ENCODE measurements at places on chromosomes 4 and X. TPM values are rescaled to one million over a fixed set of nuclear protein-coding genes. Genes with fewer than 3 reads are reported as not detected.

Gene RPS6KA6
- total RNA-seq: 4.5 TPM

Gene SSX2
- not detected for total RNA-seq

Gene PCDH7
- total RNA-seq: 127 TPM

Gene CNKSR2
- total RNA-seq: 0.53 TPM

Gene TLR3
- total RNA-seq: 19.9 TPM

Gene CMC4
- 11.9 TPM for total RNA-seq

DNA sequence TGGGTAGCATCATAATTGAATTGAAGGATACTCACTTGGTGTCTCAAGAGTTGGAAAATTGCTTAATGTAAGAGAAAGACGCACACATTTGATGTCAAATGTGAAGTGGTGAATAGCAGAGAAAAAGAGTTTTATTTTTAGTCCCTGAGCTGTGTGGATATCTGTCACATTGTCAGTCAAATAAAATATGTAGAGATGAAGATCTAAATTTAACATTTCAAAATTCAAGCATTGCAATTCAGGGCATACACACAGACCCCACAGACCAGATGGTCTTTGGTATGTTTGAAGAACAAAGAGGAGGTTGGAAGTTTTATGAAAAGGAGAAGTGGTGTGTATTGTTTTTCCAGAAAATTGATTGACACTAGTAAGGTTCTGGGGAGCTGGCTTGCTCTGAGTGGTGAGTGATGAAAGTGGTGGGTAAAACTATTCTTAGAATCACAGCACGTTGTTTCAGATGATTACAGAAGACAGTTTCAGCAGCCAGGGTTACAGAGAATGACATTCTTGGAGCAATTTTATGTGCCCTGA, 44.9 kb upstream of the BBS12 start:
- H3K36me3 ChIP-seq: no peaks in the 10 kb centered on the region
- no peak overlapping the region for H3K27ac ChIP-seq
- no peaks in the 10 kb centered on the region for H3K27me3 ChIP-seq

- no peak overlapping the region for H3K4me3 ChIP-seq
- DNase-seq: no peak
- H3K36me3 ChIP-seq: no peaks in the 10 kb centered on the region
- H3K4me1 ChIP-seq: no peaks in the 10 kb centered on the region
- no peaks in the 10 kb centered on the region for H3K27me3 ChIP-seq
- no peak overlapping the region for H3K27ac ChIP-seq
Measured at GRCh38 chr4:148831945-148832344, 389.7 kb upstream of the NR3C2 start.

- H3K4me1 ChIP-seq: no peaks in the 10 kb centered on the region
- no peak overlapping the region for H3K4me3 ChIP-seq
- DNase-seq: no peak
Measured at GRCh38 chr4:6619116-6619465, 21.4 kb upstream of the MRFAP1 start.

- DNase-seq: no peak
- no peaks in the 10 kb centered on the region for H3K36me3 ChIP-seq
- H3K4me3 ChIP-seq: no peak overlapping the region
- no peak overlapping the region for H3K27ac ChIP-seq
Measured at GRCh38 chrX:149374751-149375150, 130.4 kb downstream of the IDS start.

GRCh38 chr4:122928930-122929329, 6.5 kb upstream of the NUDT6 start:
- no peak for DNase-seq
- no peak overlapping the region for H3K27ac ChIP-seq
- no peaks in the 10 kb centered on the region for H3K27me3 ChIP-seq
- H3K36me3 ChIP-seq: peaks cover 19% of the 10 kb centered on the region
- H3K4me3 ChIP-seq: no peak overlapping the region
- H3K4me1 ChIP-seq: peaks cover 4% of the 10 kb centered on the region

GRCh38 chr4:158139086-158139485, 33.7 kb downstream of the GASK1B start:
- H3K4me1 ChIP-seq: peaks cover 23% of the 10 kb centered on the region
- DNase-seq: no peak
- H3K27me3 ChIP-seq: no peaks in the 10 kb centered on the region
- H3K27ac ChIP-seq: no peak overlapping the region
- no peaks in the 10 kb centered on the region for H3K36me3 ChIP-seq

DNA sequence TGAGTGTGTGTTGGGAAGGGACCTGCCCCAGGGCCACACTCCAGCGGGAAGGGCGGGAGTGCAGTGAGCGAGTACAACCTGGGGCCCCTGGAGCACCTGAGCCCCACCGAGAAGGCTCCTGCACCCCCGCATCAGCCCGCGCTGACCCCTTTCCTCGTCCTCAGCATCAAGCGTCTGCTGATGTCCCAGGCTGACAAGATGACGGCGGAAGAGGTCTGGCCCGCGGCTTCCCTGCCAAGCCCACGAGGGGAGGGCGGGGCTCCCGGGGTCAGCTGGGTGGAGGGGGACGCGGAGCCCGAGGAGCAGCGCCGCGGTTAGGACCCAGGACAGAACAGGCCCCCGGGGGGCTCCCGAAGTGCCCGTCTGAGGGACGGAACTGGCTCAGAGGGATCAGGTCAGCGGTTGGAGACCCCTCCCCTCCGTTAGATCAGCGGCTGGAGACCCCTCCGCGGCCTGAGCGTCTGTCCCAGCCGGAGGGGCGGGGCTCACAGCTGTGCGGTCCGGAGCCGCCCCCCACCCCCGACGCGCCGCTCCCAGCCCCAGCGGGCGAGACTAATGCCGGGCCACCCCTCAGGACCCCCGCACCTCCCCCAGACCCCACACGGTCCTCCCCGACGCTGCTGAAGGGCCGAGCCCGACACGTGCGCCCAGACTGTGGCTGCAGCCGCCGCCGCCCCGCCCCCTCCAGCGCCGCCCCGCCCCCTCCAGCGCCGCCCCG, 6.7 kb downstream of the MYL5 start:
- H3K4me3 ChIP-seq: peak overlapping the region; percentile 63
- no peak overlapping the region for H3K27ac ChIP-seq
- H3K4me1 ChIP-seq: peaks cover 8% of the 10 kb centered on the region
- DNase-seq: no peak
- H3K27me3 ChIP-seq: peaks cover 10% of the 10 kb centered on the region
- no peaks in the 10 kb centered on the region for H3K36me3 ChIP-seq

- no peaks in the 10 kb centered on the region for H3K27me3 ChIP-seq
- H3K4me1 ChIP-seq: no peaks in the 10 kb centered on the region
- no peak overlapping the region for H3K4me3 ChIP-seq
- H3K36me3 ChIP-seq: no peaks in the 10 kb centered on the region
Measured at GRCh38 chr4:184850431-184851199, 24.8 kb upstream of the ACSL1 start.

DNA sequence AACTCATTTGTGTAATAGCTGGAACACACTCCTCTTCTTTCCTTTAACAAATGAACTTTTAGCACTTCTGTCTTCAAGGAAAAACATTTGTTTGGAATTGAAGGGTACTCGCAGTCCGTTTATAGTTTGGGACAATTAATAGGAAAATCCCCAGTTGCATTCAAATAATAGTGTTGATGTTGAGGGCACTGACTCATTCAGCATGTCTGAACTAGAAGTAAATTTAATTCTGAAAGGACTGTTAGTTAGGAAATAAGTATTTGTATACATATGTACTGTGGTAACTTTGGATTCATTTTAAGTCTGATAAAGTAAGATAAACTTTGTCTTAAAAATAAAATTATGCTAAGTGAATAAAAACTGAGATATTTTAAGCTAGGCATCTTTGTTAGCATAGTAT, 27.2 kb downstream of the FAM199X start:
- no peaks in the 10 kb centered on the region for H3K27me3 ChIP-seq
- H3K27ac ChIP-seq: no peak overlapping the region

GRCh38 chrX:70234355-70234754, at the start of gene AWAT1:
TSS of gene AWAT1 (plus strand) at chrX:70234655. CDS start at chrX:70234696, 41 bp downstream.
- no peak within 1 kb of the TSS for H3K27ac ChIP-seq
- no peak within 1 kb of the TSS for H3K4me3 ChIP-seq
- H3K36me3 ChIP-seq: no peaks in the 10 kb centered on the region
- no peak for DNase-seq
- no peaks in the 10 kb centered on the region for H3K27me3 ChIP-seq
- H3K4me1 ChIP-seq: no peaks in the 10 kb centered on the region

DNA sequence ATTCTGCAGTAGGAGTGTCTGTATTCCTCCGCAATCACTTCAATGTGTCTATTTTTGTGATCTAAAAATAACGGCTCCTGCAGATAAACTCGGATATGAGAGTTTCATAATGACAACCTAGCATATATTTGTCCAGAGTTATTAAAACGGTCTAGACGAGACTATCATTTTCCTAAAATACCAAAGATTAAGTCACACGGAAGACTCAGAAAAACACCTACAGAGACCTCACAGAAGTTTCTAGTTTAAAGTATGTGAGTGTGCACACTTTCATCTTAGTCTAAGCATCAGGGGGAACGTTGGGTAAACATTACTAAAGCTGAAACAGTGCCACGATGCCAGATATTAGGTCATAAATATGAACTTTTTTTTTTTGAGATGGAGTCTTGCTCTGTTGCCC, 156.9 kb downstream of the AFAP1 start:
- no peak for DNase-seq
- H3K27me3 ChIP-seq: no peaks in the 10 kb centered on the region
- H3K27ac ChIP-seq: peak overlapping the region; percentile 81
- H3K4me1 ChIP-seq: peaks cover 9% of the 10 kb centered on the region
- H3K36me3 ChIP-seq: peaks cover 3% of the 10 kb centered on the region

- no peaks in the 10 kb centered on the region for H3K27me3 ChIP-seq
- H3K36me3 ChIP-seq: peaks cover 2% of the 10 kb centered on the region
- peak overlapping the region; percentile 73 for H3K4me3 ChIP-seq
- H3K4me1 ChIP-seq: peaks cover 3% of the 10 kb centered on the region
Measured at GRCh38 chr4:153469031-153469430, 2.9 kb downstream of the TMEM131L start.

- no peaks in the 10 kb centered on the region for H3K4me1 ChIP-seq
- H3K36me3 ChIP-seq: no peaks in the 10 kb centered on the region
- no peaks in the 10 kb centered on the region for H3K27me3 ChIP-seq
- H3K27ac ChIP-seq: no peak overlapping the region
- H3K4me3 ChIP-seq: no peak overlapping the region
Measured at GRCh38 chrX:54248309-54248708, 65.3 kb upstream of the FAM120C start.
